ENCODE measurements at places on chromosomes 7 and 10. TPM values are rescaled to one million over a fixed set of nuclear protein-coding genes. Genes with fewer than 3 reads are reported as not detected.

GRCh38 chr10:131743190-131744151, 157.3 kb upstream of the PPP2R2D start:
- no peak overlapping the region for H3K27ac ChIP-seq
- no peaks in the 10 kb centered on the region for H3K36me3 ChIP-seq
- no peaks in the 10 kb centered on the region for H3K4me1 ChIP-seq
- no peaks in the 10 kb centered on the region for H3K27me3 ChIP-seq
- no peak for DNase-seq

PRKCQ gene
- total RNA-seq, result 0.98 TPM

TCTN3 gene
- 21.4 TPM for total RNA-seq

RGR gene
- total RNA-seq, result 0.59 TPM

RNF133 gene
- total RNA-seq, result 8.2 TPM

Measured in breast epithelium (tissue), 4 donors.